AG09319 (cell line): ENCODE measurements at places on chromosomes 2 and 18.

DNA sequence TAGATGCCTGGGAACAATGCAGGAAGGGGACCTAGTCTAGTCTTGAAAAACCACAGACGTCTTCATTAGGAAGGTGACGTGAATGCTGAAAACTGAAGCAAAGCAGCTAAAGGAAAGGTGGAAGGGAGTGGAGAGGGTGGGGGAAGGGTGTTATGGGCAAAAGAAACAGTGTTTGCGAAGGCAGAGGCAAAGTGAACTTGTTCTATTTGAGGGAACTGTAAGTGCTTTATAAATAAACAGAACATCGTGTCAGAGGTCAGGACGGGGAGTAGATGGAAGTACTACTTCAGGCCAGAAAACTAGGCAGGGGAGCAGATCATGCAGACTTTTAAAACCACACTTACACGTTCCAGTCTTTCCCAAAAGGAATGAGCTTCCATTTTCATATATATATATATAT is 57.8 kb downstream of the FASTKD2 start:
- DNase-seq: no peak

DNA sequence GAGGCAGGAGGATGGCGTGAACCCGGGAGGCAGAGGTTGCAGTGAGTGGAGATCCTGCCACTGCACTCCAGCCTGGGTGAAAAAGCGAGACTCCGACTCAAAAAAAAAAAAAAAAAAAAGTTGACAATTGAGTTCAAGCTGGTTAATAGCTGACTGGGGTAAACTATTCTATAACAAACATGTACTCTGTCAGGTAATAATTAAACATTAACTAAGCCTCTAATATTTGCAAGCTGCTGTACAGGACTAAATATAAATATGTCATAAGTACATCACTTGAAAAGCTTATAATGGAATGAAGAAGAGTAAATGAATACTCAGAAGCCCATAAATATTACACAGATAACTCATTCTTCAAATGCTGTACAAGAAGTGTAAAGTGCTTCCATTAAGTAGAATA is 190.4 kb upstream of the CRIM1 start:
- DNase-seq: no peak

DNA sequence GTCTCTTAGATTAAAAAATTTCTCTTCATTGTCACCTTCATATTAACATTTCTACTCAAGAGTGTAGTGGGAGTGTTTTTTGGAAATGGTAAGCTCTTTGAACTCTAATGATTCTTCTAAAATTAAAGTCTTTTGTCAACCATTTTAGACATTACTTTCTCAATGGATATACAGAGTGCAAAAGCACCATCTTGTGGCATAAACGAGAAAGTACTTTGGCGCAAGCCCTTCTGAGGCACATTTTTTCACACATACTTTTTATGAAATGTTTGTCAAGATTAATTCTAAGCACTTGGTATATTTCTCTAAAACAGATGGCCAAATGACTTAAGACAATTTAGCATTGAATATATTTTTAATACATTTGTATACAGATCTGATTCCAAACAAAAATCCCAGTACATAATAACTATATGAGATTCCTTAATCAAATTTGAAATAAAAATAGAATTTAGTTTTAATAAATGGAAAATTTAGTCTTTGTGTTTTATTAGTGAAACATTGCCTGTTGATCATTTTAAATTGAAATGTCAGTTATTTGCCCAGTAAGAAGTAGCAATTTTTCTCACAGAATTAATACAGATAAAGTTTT is 63.3 kb upstream of the GALNT5 start:
- DNase-seq: no peak

DNA sequence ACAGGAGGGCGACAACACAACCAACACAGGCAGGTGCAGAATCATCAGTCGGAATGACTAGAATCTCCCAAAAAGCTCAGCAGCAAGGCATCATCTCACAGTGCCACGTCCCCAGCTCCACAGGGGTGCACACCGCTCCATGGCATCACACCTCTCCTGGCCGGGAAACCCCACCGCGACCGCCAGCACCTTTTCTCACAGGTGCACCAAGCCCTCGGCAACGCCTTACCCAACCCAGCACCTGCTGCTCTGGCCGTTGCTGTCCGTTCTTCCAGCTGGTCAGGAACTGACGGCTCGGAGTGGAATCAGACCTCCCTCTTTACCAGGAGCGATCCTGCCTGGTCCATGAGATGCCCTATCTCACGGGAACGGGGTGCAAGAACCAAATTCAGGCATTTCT is 61.3 kb downstream of the ZNF516 start:
- DNase-seq: no peak

GRCh38 chr2:200258881-200259576 is 47.5 kb upstream of the SPATS2L start:
- no peak for DNase-seq

DNA sequence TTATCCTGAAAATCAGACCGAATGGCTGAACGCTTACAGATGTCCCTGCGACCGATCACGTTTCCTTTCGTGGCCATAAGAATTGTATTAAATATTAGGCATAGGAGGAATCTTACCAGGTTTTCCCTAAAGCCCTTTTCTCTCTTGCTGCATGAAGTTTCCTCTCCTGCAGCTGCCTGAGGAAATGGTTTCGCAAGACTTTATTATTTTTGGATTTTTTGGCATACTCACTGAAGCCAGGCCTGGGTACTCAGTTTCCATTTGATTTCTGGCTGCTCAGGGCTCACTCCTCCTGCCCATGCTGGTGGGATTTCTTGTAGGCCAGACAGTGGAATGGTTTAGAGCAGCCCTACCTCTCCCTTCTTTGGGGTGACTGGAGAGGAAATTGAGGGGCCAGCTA is 114.0 kb downstream of the KLHL29 start:
- no peak for DNase-seq

GRCh38 chr18:35045121-35045520 is 3.9 kb downstream of the MAPRE2 start:
- no peak for DNase-seq

DNA sequence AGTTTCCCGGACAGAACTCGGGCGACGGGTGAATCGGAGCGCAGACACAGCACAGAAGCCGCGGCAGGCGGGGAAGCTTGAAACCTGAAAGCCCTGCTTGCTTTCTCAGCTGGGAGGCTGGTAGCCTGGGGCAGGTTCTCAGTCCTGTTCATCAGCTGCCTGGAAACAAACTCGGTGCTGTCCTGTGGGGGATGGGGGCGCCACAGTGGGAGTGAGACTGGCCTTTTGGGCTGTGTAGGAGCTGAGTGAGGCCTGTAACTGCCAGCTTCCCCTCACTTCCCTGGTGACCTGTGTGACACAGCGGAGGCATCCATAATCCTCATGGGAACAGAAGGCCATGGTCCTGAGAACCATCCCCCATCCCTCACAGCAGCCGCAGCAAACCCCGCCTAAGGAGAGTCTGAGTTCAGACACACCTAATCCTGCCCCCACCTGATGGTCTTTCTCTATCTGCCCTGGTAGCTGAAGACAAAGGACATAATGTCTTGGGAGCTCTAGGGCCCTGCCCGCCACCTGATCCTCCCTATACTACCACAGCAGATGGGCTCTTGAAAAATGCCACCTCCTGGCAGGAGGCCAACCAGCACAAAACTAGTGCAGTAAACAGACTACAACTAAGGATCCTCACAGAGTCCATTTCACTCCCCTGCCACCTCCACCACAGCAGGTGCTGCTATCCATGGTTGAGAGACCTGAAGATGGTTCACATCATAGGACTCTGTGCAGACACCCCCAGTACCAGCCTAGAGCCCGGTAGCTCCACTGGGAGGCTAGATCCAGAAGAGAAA is 52.7 kb upstream of the LDLRAD4 start:
- DNase-seq: no peak

DNA sequence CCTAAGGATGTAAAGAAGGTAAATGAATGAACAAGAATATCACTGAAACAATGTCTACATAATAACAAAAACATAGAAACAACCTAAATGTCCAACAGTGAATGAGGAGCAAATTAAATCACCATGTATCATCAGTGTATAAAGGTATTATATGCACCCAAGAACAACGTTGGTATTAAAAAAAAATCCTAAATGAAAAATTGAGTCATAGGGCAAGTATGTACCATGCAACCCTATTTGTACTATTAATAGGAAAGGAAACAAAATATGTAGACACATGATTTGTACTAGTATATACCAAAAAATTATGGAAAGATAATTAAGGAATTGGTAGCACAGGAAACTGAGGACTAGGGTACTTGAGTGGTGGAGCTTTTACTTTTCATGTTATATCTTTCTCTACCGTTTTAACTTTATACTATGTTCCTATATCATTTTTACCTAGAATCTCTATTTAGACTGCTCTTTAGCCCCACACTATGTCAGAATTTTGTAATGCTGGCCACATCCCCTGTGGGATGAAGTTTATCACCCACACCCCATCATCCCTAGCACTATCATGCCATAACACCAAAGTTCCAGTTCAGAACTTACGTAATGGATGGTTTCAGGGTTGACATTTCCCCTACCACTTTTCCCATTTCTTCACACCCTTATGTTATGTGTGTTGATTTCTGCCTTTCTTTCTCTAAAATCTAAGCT is 25.6 kb downstream of the IKZF2 start:
- no peak for DNase-seq

DNA sequence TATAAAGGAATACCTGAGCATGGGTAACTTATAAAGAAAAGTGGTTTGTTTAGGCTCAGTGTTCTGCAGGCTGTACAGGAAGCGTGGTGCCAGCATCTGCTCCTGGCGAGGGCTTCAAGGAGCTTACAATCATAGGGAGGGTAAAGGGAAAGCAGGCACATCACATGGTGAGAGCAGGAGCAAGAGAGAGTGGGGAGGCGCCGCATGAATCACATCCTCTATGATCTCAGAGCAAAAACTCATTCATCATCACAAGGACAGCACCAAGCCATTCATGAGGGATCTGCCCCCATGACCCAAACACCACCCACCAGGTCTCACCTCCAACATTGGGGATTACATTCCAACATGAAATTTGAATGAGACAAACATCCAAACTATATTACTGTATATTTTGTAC is 32.5 kb downstream of the R3HDM1 start:
- no peak for DNase-seq

DNA sequence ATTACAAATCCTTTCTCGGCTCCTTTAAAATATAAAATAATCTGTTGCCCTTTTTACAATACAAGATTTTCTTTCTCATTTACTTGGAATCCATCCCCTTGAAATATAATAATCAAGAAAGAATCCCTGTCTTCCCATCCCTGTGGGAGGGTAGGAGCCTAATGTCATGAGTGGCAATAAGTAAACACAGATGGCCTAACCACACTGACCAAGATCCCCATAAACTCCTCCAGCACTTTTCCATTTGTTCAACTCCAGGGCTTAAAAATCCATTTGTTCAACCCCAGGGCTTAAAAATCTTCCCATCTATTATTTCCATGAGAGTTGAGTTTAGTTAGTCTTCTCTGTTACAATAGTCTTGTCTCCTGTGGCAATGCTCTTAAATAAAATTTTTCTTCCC is 297.6 kb downstream of the CDH7 start:
- DNase-seq: no peak

GRCh38 chr2:24317491-24317920 is 42.8 kb downstream of the ITSN2 start:
- no peak for DNase-seq

GRCh38 chr2:176063958-176064357 is 19.8 kb downstream of the EVX2 start:
- DNase-seq: no peak

- no peak for DNase-seq
These were observed 1.1 kb upstream of the TACR1 start for GRCh38 chr2:75200140-75201096.

DNA sequence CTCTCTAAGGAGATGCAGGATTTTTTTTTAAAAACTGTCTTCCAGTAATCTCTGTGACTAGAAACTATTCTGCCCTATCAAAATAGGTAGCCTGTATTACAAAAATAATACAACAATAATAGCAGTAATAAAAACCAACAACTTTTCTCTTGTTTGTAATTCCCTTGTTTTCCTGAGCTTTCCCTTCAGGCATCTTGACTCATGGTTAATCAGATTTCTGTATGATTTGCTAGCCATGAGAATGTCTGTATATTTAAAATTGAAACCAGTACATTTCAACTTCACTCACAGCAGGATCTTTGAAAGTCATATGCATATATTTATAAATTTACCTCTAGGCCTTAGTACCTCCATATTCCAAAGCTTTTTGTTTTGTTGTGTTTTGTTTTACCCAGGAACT is 38.2 kb downstream of the SLC4A10 start:
- DNase-seq: no peak

- no peak for DNase-seq
These were observed 4.4 kb downstream of the XRCC5 start for GRCh38 chr2:216113572-216113971.

DNA sequence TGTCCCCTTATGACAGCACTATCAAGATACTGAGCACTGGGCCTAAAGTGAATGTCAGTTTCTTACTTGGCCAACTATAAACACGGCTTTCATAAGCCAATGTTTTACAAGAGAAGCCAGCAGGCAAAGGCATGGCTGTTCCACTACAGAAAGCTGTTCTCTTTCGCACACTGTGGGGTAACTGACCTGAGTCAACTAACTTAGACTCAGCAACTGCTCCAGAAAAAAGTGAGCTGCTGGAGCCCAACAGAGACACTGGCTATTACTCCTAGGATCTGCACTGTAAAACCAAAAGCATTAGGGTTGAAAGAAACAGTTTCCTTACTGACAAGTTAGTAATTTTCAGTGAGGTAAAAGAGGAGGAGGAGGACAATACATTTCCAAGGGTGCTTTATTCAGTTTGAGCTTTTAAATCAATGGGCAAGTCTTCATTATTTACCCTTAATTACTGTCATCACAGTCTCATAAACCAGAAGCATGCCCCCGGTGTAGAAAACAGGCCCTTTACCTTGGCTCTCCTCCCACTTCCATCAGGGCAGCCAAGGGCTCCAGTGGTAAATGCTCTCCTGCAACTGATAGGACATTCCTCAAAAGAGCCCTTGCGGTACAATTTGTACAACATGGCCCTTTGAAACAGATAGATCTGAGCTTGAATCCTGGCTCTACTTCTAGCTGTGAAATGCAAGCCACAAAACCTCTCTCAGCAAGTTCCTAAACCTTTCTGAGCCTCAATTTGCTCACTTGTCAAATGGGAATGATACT is 275.7 kb downstream of the PDE11A start:
- DNase-seq: no peak

DNA sequence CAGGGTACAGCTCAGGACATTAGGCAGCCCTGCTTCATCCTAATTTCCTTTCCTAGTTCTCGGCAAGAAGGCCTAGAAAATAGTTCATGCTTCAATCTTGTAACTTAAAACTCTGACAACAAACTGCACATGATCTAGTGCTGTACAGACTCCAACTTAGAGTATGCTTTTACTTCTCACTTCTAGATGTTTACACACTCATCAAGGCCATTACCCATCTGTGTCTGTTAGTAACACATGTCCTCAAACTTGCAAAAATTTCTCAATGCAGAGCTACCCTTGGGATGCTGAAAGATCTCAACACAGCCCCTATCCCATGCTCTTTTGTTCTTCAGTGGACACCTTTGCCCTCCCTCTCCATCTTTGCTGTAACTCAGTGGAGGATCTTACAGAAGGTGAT is 252.0 kb downstream of the OSR1 start:
- DNase-seq: no peak

- DNase-seq: no peak
These were observed 208.4 kb downstream of the SETBP1 start for GRCh38 chr18:44889111-44889510.
